Activated CD4-positive, CD25-positive, alpha-beta regulatory T cell (primary cell): ENCODE measurements at places on chromosomes 4 and X.

DNA sequence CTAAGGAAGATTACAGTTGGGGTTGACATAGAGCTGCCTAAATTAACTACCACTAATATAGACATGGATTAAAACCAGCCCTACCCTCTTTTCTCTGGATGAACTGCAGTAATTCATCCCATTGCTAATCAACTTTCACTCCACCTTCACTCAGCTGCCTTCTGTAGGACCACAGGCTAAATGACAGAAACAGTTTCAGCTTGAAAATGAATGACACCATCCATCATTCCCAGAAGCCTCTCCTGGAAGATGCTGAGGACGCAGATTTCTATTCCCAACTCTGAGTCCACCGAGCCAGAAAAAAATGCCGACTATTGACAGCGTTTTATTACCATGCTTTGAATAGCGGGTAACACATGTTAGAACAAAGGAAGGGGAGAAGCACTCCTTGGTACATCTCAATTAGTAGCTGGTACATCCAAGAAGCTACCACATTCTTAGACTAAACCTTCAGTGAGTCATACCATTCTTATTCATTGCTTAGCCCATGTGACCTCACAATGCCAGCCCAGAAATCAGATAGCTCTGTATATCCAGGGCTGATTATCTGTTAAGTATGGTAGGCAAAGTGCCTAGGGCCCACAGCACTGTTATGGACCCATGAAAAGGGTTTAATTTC lies 25.3 kb downstream of the DCX start:
- no peak for DNase-seq

DNA sequence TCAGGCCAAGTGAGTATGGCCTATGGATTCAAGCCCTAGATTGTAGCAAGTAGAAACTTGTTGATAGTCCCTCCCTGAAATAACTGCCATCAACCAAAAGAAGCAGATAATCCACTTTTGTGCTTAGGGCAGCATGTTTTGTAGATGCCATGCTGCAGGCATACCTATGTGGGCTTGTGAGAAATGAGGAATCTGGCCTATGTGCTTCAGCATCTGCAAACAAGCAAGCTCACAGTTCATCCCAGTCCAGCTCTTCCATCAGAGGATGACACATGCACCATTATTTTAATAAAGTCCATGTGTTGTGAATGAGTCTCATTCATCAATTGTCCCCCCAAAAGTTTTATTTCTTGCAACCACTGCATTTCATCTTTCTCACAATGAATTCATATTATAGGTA lies 421.9 kb upstream of the DIPK2B start:
- DNase-seq: no peak

GRCh38 chr4:11901089-11901488 lies 472.4 kb upstream of the HS3ST1 start:
- no peak for DNase-seq

GRCh38 chrX:103175944-103176753 lies 38.8 kb upstream of the BEX4 start:
- DNase-seq: peak; percentile 10

- no peak for DNase-seq
These were observed 129.6 kb upstream of the RASGEF1B start for GRCh38 chr4:81601358-81601694.

DNA sequence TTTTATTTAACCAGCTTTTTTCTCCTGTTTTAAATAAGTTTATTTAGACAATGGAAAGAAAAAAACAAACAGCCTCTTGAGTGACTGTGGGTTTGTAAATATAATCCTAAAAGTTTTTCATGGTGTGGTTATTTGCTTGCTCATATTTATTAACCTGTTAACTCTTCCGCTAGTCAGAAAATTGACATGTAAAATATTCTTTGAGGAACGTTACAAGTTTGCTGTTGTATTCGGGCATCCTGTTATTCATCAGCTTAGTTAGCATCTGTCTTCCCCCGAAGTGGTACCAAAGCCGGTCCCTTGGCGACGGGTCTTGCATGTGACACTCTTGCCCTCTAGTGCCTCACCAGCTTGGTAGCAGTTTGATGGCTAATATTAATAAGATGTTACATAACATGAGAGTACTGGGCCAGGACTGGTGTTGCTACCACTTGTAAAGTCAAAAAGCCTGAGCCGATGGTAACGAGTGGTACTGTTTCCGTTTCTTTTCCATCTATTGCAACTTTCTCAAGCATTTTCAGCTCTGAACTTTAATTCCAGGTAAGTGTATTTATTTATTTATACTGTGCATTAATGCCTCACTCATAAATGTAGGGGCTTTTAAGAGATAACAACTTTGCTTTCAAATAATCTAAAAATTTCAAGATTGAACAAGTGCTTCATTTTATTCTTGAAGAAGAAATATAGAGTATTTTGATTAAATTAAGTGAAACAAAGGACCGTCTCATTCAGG lies at the start of gene NDST3:
NDST3 (plus strand) TSS at position 434 of the 733 bp plus-strand sequence. CDS start 19,425 bp downstream, outside the sequence.
- DNase-seq: no peak

DNA sequence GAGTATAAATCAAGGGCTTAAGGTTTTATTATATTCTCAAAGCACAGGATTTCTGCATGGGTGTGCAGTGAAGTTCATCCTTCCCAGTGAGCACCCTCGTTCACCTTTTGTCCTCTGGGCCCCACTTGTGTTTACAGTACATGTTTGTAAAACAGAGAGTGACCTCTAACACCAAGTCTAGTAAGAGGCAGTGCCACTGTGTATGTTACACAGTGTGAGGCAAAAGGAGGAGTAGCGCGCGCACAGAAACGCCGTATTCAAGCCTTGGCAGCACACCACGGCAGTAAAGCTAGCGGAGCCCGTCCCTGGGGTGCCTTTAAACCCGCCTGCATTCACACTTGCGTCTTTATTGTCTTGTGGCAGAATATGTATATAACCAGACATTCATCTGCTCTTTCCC lies 51.9 kb downstream of the CCNI start:
- DNase-seq: no peak

DNA sequence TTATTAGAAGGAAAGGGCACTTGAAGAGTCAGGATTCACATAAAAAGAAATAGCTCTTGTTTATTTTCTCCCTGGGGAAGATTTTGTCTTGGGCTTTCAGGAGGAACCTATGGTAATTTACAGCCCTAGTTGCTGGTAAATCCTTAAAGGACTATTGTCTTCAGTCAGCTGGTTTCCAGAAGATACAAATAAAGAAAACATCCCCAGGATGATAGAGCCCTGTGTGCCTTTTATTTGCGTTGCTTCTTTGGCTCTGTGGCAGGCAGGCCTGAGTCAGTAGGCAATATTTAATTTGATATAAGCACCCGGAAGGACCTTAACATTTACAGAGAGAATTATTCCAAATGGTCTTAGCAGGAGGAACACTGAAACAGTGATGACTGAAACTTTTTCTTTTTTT lies 131.0 kb upstream of the SLC34A2 start:
- DNase-seq: no peak

GRCh38 chr4:40295572-40295971 lies 39.6 kb upstream of the CHRNA9 start:
- no peak for DNase-seq

DNA sequence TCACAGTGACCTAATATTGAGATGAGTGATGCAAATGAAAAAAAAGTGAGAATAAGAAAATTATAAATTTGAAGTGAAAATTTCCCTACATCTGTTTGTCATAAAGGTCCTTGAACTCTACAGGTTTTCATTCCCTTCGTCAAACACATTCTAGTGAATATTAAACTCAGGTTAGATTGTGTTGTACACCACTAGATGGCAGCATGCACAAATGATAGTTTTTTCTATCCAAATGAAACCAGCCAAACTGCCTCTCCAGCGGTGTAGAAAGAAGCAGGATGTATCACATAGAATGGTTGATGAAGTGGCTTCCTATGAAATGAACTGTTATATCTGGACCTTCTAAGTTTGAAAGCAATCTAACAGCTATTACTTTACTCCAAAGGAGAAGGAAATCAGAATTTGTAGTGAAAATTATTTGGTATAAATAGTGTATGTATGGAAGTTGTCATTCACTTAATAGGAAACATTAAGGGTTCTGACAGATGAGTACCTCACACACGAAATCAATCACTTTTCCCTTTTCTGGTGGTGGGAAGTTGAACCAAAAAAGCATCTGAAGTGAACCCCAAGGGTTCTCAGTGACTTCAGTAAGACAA lies 382.7 kb downstream of the UNC5C start:
- no peak for DNase-seq

- DNase-seq: no peak
These were observed 62.5 kb downstream of the WFS1 start for GRCh38 chr4:6332042-6332668.

DNA sequence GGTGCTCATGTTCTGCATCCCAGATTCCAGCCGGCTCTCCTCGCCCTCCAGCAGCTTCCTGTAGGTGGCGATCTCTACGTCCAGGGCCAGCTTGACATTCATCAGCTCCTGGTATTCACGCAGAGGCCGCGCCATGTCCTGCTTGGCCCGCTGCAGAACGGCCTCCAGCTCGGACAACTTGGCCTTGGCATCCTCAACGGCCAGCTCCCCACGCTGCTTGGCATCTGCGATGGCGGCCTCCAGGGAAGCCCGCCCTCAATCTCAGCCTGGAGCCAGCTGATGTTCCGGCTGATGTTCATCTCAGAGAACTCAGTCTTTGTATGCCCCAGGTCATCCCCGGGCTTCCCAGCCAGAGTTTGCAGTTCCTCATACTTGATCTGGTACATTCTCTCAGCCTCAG lies 431.8 kb upstream of the DIPK2B start:
- DNase-seq: no peak

DNA sequence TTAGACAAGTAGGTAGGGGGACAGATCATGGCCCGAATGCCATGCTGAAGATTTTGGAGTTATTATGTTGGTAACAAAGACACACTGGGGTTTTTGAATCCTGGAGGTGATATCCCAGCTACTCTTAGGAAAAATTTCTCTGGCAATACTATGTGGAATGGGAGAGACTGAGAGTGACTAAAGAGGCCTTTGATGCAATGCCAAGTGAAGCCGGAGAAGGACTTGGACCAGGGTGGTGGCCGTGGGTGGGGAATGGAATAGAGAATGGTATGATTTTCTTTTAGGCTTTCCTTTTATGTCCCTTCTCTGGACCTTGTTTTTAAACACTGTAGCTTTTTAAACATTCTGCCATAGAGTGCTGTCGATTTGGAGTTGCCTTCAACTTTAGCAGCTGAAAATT lies 141.6 kb downstream of the DCLK2 start:
- no peak for DNase-seq

GRCh38 chrX:18674788-18675735 lies 3.2 kb upstream of the RS1 start:
- peak; percentile 50 for DNase-seq

- no peak for DNase-seq
These were observed 6.0 kb downstream of the EREG start for GRCh38 chr4:74370912-74371311.

- DNase-seq: no peak
These were observed 333.9 kb downstream of the INPP4B start for GRCh38 chr4:142512161-142512560.

GRCh38 chr4:34157547-34157946 lies 2086.8 kb downstream of the ARAP2 start:
- DNase-seq: no peak

DNA sequence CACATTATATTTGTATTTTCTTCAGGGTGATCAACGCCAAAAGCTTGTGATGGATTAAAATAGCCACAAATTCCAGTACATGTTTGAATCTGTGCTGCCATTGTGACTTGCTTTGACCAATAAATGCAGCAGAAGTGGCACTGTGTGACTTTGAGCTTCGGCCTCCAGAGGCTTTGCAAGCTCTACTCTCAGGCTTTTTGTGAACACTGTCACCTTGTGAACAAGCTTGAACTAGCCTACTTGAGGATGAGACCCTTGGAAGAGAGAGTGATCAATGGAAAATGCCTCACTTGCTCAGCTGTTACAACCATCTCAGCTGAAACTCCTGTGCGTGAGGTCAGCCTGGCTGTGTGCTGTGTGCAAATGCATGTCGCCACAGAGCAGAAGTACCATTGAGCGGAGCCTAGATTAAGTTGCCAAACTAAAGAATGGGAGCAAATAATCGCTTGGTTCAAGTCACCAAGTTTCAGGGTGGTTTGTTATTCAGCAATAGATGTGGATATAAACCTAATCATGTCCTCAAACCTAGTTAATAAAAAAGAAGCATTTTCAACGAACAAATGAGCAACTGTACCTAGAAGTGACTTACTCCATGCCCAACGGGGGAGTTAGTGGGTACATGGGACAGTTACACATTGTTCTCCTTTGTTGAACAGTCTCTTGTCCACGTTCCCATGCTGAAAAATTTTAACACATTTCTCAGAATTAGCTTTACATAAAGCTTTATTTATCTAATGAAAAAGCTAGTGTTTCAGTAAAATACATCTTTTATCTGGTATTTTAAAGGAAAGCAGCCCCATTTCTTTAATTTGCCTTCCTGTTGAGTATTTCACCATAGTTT lies 23.5 kb downstream of the NOA1 start:
- no peak for DNase-seq

DNA sequence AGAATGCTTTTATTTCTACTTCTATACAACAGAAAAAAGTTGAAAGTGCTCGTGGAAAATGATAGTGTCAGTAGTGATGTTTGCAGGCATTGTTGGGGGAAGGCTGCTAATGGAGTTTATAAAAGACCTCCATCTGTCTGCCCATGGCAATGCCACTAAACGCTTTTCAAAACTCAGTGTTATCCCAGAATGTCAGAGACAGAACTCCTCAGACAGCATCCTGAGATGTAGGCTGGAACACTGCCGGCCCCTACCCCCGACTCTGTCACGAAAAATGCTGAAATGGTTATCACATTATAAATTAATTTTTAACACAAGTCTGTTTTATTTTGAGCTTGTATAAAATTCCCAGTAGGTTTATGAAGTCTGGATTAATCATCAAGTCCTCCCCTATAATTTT lies 128.9 kb downstream of the HS3ST1 start:
- DNase-seq: no peak

DNA sequence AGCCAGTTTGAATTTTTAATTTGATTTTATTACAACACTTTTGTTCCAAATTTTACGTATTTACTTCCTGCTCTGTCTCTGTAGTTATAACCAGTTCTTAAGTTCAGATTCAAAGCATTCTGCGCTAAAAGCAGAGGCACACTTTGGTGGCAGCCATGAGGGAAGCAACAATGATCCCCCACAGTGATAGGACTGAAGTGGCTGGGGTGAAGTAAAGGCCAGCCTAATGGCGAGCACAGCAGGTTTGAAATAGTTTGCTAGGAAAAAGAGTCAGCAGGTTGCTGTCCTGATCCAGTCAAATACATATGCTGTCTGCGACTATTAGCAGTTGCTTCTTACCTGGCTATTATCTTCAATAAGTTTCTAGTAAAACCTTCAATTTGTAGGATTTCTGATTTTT lies 176.3 kb downstream of the RPA4 start:
- no peak for DNase-seq

DNA sequence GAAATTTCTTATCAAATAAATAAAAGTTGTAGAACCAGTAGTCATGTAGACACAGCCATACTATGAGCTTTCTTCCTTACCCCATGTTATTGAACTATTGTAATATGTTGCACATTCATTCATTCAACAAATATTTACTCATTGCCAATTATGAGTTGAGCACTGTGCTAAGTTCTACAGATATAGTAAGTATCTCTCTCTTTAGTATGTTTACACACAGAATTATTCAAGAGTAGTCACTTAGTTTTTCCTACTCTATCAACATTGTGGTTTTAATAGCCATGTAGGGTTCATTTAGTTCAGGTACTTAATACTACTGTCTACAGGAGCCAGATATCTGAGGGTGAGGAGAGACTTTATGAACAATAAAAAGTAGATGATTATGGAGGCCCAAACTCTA lies 86.2 kb downstream of the TEX13A start:
- DNase-seq: no peak
